AG08395 (cell line): ENCODE measurements at places on chromosomes 16 and 17.

- DNase-seq = no peak
These were observed 45.0 kb upstream of the GCSH start for GRCh38 chr16:81140930-81141780.

- no peak for DNase-seq
These were observed 28.8 kb upstream of the ACSF3 start for GRCh38 chr16:89064606-89065457.

DNA sequence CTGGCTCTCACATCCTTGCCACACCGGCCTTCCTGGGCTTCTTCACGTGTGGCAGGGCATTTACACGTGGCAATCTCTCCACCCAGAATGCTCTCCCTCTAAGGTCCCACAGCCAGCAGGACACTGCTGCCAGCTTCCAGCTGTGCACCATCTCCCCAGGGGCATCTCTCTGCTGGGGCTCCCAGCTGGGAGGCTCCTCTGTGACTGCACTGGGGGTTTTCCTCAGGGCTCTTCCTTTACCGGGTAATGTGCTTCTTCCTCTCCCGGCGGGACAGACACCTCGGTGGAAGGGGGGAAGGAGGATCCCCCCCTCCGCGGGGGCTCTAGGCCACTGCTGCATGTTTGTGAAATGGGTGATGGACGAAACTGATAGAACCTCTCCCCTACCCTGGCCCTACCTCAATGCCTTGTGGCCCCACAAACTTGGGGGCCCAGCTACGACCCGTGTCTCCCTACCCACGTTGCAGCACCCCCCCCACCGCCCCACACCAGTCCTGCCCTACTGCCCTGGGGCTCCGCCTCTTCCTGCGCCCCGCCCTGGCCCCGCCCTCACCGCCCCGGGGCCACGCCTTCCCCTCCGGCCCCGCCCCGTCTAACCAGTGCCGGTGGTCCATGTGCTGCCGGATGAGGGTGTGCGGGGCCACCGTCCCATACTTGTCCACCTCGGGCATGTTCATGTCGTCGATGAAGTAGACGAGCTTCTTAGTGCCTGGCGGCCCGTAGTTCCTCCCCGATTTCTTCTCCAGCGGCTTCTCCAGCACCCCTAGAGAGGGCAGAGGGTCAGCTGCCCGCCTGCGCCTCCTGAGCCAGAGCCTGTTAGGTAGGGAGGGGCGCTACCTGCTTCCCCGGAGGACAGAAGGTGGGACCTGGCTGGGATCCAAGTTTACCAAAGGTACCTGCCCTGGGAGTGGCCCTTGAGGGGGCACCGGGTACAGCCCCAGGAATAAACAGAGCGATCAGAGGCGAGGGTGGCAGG, 92.6 kb downstream of the DNAH17 start:
- DNase-seq = peak; percentile 68

- peak; percentile 74 for DNase-seq
These were observed 34.4 kb upstream of the PRKCB start for GRCh38 chr16:23801378-23801777.

DNA sequence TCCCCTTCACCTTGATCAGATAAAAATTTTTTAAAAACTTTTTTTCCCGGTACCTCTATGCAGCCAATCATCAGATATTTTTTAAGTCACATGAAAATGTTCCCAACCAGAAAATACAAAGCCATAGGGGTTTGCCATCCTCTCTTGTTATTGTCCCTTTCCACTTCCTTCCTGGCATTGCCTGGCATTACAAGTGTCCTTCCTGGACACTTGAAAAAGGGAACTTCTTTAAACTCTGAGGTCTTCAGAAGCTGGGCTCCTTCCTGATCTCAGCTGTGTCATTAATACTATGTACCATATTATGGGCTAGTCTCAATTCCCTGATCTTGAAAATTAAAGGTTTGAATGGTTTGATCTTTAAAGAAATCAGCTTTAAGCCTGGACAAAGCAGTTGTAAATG, 64.9 kb downstream of the TEX14 start:
- no peak for DNase-seq
